Activated T-helper 1 cell treated with Interleukin-2 at 50 U/mL for 16 hours (primary cell): ENCODE measurements at places on chromosomes 6 and 20.

- no peak for DNase-seq
Observed at GRCh38 chr20:24746351-24746685, 202.8 kb upstream of the CST7 start.

GRCh38 chr6:46863791-46864190 is 57.9 kb downstream of the ADGRF5 start:
- DNase-seq: no peak

DNA sequence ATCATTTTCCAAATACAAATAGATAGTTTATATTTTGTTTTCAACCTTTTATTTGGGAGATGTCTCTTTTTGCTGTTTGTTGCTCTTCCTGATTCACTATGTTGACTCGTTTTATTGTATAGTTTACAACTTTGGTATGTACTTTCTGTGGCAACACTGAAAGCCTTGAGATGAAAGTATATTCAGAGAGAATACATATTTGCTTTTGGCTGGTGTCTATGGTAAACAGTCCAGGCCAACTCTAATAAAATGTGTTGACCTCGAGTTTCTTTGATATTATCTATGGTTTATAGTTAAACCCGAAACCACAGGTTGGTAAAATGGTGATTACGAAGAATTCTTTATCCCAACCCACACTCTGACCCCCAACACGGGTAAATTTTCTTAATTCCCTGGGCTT is 919.6 kb upstream of the MAP3K7 start:
- no peak for DNase-seq

- no peak for DNase-seq
Observed at GRCh38 chr20:60680554-60680953, 571.5 kb upstream of the CDH4 start.

DNA sequence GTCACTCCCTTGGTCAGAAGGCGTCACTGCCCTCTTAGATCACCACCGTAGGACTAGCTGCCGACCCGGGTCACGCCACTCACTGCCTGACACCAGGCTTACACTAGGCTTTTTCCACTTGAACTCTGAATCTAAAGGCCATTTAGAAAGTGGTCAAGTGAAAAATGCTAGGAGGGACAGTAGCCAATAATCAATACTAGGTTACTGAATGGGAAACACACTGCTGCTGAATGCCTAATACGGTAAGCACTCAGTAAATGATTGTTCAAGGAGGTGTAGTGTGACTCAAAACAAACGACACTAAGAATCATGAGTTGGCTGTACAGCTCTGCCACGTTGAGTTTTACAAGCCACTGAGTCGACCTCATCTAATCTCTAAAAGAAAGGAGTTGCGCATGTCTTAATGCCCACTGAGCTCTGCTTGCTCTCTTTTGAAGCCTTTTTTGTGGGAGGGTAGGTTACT is 760 bp upstream of the IBTK start:
- DNase-seq: no peak

GRCh38 chr6:10759312-10759839 is 11.8 kb downstream of the TMEM14B start:
- DNase-seq: no peak

DNA sequence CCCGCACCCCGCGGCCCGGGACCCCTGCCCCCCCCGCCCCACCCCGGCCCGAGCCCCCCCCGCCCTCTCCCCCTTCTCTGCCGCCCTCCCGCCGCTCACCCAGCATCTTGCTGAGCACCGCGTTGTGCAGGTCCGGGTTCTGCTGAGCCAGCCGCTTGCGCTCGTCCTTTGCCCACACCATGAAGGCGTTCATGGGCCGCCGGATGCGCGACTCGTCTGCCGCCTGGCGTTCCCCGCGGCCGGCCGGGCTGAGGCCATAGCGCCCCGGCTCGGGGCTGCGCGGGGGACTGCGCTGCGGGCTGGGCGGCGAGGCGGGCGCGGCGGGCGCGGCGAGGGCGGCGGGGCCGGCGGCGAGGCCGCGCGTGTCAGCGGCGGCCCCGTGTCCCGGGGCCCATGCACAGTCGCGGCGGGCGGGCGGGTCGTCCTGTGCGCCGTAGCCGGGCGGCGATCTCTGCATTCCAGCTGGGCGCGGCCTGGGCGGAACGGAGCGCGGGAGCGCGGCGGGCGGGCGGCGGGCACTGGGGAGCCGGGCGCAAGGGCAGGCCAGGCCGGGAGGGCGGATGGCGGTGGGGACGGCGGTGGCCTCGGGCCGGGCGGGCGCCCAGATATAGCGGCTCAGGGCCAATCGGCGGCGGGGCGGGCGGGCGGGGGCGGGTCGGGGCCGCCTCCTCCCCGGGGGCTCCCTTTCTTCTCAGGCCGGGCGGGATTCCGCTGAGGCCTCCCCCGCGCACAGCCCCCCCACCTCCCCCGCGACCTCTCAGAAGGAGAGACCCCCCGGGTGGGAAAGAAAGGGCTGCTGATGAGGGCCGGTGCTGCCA is at the start of gene SOX18:
Gene SOX18 (minus strand): TSS at position 580 of the 818 bp plus-strand sequence. CDS start 123 bp downstream, at position 457.
- no peak for DNase-seq

DNA sequence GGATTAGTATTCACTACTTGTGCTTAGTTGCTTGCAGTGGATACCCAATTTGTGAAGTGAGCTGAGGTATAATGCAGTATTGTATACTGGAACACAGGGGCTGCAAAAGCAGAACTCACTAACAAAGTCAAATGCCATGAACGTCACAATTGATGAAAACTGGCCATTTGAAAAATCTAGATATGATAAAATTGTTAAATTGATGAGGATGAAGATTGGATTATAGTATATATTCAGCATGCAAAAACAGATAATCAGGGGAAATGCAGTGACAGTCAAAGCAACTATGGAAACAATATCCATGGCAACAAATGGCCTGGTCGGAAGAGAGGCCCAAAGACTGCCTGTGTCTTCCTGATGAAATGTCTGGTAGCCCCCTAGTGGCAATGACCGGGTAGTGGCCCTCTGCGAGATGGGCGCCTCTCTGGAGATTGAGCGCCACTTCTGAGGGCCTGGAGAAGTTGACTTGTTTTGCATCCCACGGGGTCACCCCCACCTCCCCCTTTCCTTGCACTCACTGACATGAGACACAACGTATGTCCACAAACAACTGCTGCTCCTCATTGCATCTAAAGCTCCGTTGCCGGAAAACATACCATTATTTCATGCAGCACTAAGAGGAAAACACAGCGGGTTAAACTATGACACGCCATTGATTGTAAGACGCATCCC is 43.6 kb downstream of the C6orf15 start:
- DNase-seq: peak; percentile 35

DNA sequence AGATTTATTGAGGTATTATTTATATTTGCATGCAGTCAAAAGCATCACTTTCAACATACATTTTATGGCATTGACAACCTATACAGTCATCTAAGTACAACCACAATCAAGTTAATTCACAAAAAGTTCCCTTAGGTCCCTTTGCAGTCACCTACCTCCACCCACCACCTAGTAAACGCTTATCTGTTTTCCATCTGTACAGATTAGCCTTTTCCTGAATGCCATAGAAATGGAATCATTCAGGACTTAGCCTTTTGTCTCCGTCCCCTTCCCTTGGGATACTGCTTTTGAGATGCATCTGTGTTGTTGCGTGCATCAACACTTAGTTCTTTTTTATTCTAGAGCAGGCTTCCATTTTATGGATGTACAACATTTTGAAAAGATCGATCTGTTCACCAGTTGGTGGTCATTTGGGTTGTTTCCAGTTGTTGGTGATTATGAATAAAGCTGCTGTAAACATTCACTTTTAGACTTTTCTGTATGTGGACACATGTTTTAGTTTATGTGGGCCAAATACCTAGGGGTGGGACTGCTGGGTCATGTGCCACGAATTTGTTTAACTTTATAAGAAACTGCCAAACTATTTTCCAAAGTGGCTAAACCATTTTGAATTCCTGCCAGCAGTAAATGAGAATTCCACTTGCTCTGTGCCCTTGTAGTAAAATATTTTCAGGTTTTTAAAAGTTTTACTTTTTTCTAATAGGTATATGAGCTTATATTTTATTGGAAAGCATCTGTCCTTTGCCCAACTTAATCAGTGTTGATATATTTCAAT is 17.6 kb upstream of the IFNGR1 start:
- DNase-seq: no peak

DNA sequence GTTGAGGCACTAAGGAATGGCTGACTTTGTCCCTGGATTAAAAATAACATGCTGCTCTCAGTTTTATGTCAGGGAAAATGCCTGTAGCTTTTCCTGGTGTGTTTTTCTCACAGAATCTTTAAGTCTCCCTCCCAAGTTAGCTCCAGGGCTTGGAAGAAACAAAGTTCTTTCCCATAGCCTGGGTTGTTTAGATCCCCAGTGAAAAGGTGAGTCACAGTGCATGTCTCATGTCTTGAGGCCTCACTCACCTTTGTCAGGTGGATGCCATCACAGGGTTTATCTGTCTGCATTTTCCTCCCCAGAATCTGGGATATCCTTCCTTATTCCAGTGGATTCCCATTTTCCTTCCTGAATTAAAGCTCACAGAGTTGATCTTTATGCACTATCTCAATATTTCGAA is 722.4 kb downstream of the GRIK2 start:
- no peak for DNase-seq

- no peak for DNase-seq
Observed at GRCh38 chr6:55774286-55775028, 100.9 kb downstream of the BMP5 start.

DNA sequence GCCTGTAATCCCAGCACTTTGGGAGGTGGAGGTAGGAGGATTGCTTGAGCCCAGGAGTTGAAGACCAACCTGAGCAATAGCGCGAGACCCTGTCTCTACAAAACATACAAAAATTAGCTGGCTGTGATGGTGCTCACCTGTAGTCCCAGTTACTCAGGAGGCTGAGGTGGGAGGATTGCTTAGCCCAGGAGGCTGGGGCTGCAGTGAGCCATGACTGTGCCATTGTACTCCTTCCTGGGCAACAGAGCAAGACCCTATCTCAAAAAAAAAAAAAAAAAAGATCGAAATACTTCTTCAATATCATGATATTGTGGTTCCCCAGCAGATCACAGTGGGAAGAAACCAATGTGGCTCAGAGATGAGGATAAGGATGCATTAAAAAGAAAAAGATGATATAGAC is 47.6 kb downstream of the SOBP start:
- DNase-seq: no peak

GRCh38 chr6:90859612-90860011 is 272.7 kb upstream of the MAP3K7 start:
- DNase-seq: no peak

DNA sequence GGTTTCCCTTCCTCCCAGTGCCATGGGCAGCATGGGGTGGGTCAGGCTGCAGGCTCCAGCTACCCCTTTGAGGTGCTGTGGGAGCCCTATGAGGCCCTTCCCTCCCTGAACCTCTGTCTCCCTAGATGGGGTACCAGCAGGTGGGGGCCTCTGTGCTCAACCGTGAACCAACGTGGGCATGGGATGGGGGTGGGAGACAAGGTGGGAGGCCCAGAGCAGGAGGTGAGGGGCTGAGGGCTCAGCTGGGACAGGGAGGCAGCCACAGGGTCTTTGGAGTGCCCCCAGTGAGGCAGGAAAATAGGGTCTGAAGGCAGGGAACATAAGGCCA is 33.3 kb downstream of the SUN5 start:
- no peak for DNase-seq

- no peak for DNase-seq
Observed at GRCh38 chr6:137845460-137845859, 21.6 kb upstream of the TNFAIP3 start.

GRCh38 chr6:71228461-71229041 is 60.1 kb upstream of the OGFRL1 start:
- no peak for DNase-seq

DNA sequence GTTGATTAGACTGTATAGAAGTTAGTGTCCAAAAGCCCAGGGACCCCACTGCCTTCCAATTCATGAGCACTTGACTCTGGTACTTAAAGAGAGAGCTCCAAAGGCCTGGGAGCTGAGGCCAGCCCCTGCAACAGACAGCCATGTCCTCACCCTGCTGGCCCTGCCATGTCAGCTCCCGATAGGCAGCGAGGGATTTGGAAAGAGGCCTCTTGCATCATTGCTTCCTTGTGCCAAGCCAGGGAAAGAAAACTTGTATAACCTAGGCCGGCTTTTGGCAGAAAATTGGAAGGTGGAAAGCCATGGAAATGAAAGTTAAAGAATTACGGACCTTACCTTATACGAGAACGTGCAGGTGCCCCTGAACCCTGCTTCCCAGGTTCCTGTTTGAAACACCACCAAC is 8.4 kb upstream of the PCK1 start:
- no peak for DNase-seq

GRCh38 chr6:51983564-51983963 is 103.8 kb downstream of the PKHD1 start:
- no peak for DNase-seq

- no peak for DNase-seq
Observed at GRCh38 chr6:37054171-37054570, 48.7 kb downstream of the FGD2 start.

DNA sequence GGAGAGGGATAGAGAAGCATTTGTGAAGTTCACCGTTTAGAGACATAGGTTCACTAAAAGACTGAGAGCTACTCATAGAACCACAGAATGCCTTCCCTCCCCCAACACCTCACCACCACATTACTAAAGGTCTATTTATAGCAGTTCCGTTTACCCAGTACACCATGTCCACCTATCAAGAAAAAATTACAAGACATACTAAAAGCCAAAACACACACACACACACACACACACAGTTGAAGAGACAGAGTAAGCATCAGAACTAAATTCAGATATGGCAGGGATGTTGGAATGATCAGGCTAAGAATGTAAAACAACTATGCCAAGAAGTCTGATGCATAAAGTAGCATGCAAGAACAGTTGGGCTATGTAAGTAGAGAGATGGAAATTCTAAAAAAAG is 52.3 kb downstream of the SLC22A3 start:
- no peak for DNase-seq

DNA sequence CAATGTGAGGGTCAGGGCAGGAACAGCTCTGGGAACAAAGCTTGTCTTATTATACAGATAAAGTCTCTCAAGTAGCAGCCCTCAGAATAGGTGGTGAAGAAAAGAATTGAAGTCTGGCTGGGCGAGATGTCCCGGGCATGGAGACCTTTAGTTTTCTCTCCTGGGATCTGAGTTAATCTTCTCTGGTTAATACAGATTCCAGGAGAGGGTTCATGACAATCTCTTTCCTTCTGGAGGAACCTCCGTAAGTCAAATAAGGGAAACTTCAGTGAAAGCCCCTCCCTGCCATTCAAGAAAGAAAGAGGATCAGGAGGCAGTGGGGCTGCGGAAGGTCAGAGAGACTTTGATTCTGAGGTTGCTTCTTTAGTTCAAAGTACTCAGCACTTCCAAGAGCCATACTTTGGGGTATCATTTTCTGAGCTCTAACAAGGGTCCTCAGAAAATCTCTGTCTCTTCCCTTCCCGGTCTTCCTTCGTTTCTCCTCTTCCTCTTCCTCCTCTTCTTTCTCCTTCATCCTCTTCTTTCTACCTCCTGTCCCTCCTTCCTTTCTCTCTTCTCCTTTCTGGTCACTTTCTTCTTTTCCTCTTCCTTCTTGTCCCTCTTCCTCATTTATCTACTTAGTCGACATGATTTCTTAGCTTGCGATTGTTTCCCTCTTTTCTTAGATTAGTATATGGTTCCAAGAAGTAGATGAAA is 4.6 kb upstream of the ZNF184 start:
- no peak for DNase-seq
